ENCODE measurements at places on chromosomes 2 and 18.

GRCh38 chr2:223668302-223668998 lies 66.3 kb upstream of the SCG2 start:
- no peaks in the 10 kb centered on the region for H3K4me1 ChIP-seq
- H3K27me3 ChIP-seq: no peaks in the 10 kb centered on the region
- no peaks in the 10 kb centered on the region for H3K36me3 ChIP-seq
- H3K4me3 ChIP-seq: no peak overlapping the region
- H3K27ac ChIP-seq: no peak overlapping the region

GRCh38 chr2:197011021-197011417 lies 84.5 kb upstream of the PGAP1 start:
- no peaks in the 10 kb centered on the region for H3K27me3 ChIP-seq
- H3K4me3 ChIP-seq: no peak overlapping the region
- DNase-seq: no peak
- H3K27ac ChIP-seq: no peak overlapping the region

- H3K4me3 ChIP-seq: no peak overlapping the region
- DNase-seq: no peak
- H3K4me1 ChIP-seq: no peaks in the 10 kb centered on the region
- H3K27ac ChIP-seq: no peak overlapping the region
- H3K27me3 ChIP-seq: peaks cover 6% of the 10 kb centered on the region
Observed at GRCh38 chr2:88318956-88319330, 133.6 kb downstream of the FOXI3 start.

- no peaks in the 10 kb centered on the region for H3K36me3 ChIP-seq
- H3K4me3 ChIP-seq: no peak overlapping the region
- no peak overlapping the region for H3K27ac ChIP-seq
- DNase-seq: no peak
Observed at GRCh38 chr18:33901894-33902512, 322.7 kb downstream of the NOL4 start.

DNA sequence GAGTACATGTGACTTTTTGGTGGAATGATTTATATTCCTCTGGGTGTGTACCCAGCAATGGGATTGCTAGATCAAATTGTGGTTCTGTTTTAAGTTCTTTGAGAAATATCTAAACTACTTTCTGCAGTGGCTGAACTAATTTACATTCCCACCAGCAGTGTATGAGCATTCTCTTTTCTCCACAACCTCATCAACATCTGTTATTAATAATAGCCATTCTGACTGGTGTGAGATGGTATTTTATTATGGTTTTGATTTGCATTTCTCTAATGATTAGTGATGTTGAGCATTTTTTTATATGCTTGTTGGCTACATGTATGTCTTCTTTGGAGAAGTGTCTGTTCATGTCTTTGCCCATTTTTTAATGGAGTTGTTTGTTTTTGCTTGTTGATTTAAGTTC lies 267.4 kb upstream of the NT5C1B start:
- no peak overlapping the region for H3K27ac ChIP-seq
- no peaks in the 10 kb centered on the region for H3K4me1 ChIP-seq
- no peak overlapping the region for H3K4me3 ChIP-seq

DNA sequence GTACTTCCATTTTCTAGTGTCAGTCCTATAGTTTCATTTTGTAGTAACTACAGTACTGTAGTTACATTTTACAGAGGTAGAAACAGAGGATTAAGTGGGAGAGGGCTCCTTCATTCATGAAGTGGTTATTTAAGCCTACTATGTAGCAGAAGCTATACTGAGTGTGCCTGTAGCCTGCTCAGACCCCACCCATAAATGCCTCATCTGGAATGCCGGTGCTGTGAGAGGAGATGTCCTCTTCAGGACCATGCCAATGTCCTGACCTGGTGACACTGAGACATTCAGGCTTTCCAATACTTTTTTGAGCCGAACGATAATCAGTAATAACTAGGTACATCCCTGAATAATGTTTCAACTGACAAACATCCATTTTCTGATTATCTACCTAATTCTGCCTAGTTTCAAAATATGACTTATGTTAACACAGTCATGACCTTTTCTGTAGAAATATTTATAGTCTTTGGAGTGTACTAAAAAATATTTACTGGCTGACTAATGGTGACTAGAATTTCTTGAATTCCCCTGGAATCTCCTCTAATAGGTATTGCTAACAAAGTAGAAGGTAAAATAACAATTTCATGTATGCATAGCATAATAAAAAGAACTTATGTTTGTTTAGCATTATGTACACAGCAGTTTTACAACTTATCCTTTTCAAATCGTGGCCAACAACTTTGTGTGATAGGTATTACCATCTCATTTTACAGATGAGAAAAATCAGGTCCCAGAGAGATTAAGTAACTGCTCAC lies 10.2 kb upstream of the ARHGAP28 start:
- no peak overlapping the region for H3K4me3 ChIP-seq
- no peak for DNase-seq
- no peaks in the 10 kb centered on the region for H3K36me3 ChIP-seq
- H3K27ac ChIP-seq: no peak overlapping the region

- no peak for DNase-seq
- no peak overlapping the region for H3K4me3 ChIP-seq
- H3K4me1 ChIP-seq: no peaks in the 10 kb centered on the region
- no peak overlapping the region for H3K27ac ChIP-seq
- H3K36me3 ChIP-seq: no peaks in the 10 kb centered on the region
Observed at GRCh38 chr2:112187805-112188596, 49.8 kb downstream of the FBLN7 start.

DNA sequence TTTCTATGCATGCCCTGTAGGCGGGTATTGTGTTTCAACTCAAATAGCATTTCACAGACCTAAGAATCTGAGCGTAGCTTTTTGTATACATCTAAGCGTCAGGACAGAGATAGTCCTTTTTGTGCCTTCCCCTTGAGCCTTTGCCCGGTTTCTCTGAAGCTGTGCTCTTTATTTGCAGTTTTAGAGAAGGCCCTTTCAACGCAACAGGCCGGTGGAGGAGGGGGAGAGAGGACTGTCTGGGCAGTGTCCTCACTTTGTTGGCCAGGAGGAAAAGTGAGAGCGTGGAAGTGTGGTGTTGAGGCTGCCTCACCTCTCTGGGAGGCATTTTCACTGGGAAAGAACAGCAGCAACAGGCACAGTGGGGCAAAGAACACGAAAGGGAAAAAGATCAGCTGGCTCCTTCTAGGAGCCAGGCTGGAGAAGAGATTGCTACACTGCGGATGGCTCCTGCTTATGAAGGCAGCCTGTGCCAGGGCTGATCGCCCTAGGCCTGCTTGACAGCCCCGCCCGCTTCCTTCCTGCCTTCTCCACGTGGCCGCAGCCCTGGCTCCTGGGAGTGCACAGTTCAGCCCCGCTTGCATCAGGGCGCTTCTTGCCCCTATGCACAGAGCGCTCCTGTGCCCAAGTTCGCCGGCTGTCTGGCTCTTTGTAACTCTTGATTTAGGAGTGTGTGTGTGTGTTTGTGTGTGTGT lies 195.6 kb upstream of the POU3F3 start:
- H3K4me3 ChIP-seq: no peak overlapping the region
- H3K4me1 ChIP-seq: peaks cover 17% of the 10 kb centered on the region
- H3K27ac ChIP-seq: peak overlapping the region; percentile 41
- peak; percentile 24 for DNase-seq

- H3K27ac ChIP-seq: no peak overlapping the region
- no peak overlapping the region for H3K4me3 ChIP-seq
- DNase-seq: no peak
- H3K27me3 ChIP-seq: no peaks in the 10 kb centered on the region
- H3K36me3 ChIP-seq: no peaks in the 10 kb centered on the region
Observed at GRCh38 chr2:221817052-221817451, 244.9 kb upstream of the EPHA4 start.

DNA sequence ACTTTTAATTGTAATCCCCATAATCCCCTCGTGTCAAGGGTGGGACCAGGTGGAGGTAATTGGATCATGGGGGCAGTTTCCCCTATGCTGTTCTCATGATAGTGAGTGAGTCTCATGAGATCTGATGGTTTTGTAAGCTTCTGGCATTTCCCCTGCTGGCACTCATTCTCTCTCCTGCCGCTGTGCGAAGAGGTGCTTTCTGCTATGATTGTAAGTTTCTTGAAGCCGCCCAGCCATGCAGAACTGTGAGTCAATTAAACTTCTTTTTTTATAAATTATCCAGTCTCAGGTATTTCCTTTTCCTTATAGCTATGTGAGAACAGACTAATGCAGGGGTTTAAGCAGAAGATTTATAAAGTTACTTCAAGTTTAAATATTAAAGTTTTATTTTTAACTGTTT lies 655.2 kb downstream of the EPHA4 start:
- H3K4me3 ChIP-seq: no peak overlapping the region
- H3K27ac ChIP-seq: no peak overlapping the region
- H3K36me3 ChIP-seq: no peaks in the 10 kb centered on the region

GRCh38 chr18:76450452-76451395 lies 44.3 kb downstream of the ZNF516 start:
- no peaks in the 10 kb centered on the region for H3K27me3 ChIP-seq
- peak overlapping the region; percentile 83 for H3K27ac ChIP-seq
- H3K36me3 ChIP-seq: no peaks in the 10 kb centered on the region

GRCh38 chr2:178111743-178112142 lies 494 bp upstream of the RBM45 start:
- peak overlapping the region; percentile 84 for H3K27ac ChIP-seq
- peak overlapping the region; percentile 88 for H3K4me3 ChIP-seq
- no peak for DNase-seq
- H3K36me3 ChIP-seq: no peaks in the 10 kb centered on the region

GRCh38 chr2:21891191-21891590 lies 767.4 kb downstream of the TDRD15 start:
- no peaks in the 10 kb centered on the region for H3K4me1 ChIP-seq
- no peaks in the 10 kb centered on the region for H3K27me3 ChIP-seq
- no peaks in the 10 kb centered on the region for H3K36me3 ChIP-seq
- DNase-seq: no peak
- no peak overlapping the region for H3K4me3 ChIP-seq

GRCh38 chr2:112646102-112646719 lies 472 bp downstream of the SLC20A1 start:
- H3K36me3 ChIP-seq: no peaks in the 10 kb centered on the region
- no peak for DNase-seq
- H3K27ac ChIP-seq: peak overlapping the region; percentile 92
- peaks cover 81% of the 10 kb centered on the region for H3K4me1 ChIP-seq

- no peak overlapping the region for H3K27ac ChIP-seq
- H3K36me3 ChIP-seq: no peaks in the 10 kb centered on the region
- H3K4me1 ChIP-seq: no peaks in the 10 kb centered on the region
- no peaks in the 10 kb centered on the region for H3K27me3 ChIP-seq
Observed at GRCh38 chr18:55384551-55385275, 203.3 kb downstream of the TCF4 start.

GRCh38 chr2:15582710-15583357 lies 8.8 kb upstream of the DDX1 start:
- H3K4me1 ChIP-seq: no peaks in the 10 kb centered on the region
- no peak overlapping the region for H3K4me3 ChIP-seq
- H3K27me3 ChIP-seq: no peaks in the 10 kb centered on the region
- no peak for DNase-seq

GRCh38 chr2:226310146-226310545 lies 489.5 kb downstream of the IRS1 start:
- no peaks in the 10 kb centered on the region for H3K4me1 ChIP-seq
- DNase-seq: peak; percentile 47
- H3K27ac ChIP-seq: no peak overlapping the region

DNA sequence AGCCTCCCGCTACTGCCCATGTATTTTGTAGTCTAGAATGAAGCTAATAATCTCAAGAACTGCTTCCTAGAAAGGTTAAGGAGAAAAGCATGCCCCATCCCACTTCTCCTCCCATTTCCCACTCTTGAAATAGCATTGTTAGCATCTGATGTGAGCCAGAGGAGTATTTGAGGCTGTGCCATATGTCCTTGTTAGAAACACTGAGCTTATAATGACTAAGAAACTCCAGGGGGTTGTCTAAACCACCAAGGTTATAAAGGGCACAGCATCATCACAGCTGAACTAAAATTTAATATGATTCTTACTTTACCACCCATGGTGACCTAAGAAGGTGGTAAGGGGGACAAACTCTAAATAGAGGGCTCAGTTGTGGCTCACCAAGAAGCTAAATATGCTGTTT lies 16.6 kb downstream of the TSPYL6 start:
- no peak for DNase-seq
- no peaks in the 10 kb centered on the region for H3K4me1 ChIP-seq
- no peaks in the 10 kb centered on the region for H3K27me3 ChIP-seq
- no peaks in the 10 kb centered on the region for H3K36me3 ChIP-seq

GRCh38 chr2:12534646-12535263 lies 182.0 kb upstream of the TRIB2 start:
- no peak overlapping the region for H3K4me3 ChIP-seq
- H3K36me3 ChIP-seq: no peaks in the 10 kb centered on the region
- no peak for DNase-seq
- no peak overlapping the region for H3K27ac ChIP-seq

DNA sequence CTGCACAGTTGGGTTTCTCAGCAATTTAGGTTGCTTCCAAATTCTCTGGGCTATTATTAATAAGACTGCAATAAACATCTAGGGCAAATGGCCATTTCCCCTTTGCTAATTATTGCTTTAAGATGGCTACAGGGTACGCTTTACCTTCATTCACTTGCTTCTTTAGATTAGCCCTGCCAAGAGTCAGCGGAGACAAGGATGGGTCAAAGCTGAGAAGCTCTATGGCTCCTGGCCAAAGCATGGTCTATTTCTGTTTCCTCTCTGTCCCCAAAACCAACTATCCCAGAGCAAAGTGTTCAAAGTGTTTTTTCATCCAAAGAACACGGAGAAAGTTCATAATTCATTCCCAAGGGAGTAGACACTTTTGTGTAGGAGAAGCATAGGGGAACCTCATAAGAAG lies 75.2 kb upstream of the NFU1 start:
- H3K36me3 ChIP-seq: peaks cover 92% of the 10 kb centered on the region
- H3K27ac ChIP-seq: no peak overlapping the region
- peaks cover 13% of the 10 kb centered on the region for H3K4me1 ChIP-seq
- no peak for DNase-seq

DNA sequence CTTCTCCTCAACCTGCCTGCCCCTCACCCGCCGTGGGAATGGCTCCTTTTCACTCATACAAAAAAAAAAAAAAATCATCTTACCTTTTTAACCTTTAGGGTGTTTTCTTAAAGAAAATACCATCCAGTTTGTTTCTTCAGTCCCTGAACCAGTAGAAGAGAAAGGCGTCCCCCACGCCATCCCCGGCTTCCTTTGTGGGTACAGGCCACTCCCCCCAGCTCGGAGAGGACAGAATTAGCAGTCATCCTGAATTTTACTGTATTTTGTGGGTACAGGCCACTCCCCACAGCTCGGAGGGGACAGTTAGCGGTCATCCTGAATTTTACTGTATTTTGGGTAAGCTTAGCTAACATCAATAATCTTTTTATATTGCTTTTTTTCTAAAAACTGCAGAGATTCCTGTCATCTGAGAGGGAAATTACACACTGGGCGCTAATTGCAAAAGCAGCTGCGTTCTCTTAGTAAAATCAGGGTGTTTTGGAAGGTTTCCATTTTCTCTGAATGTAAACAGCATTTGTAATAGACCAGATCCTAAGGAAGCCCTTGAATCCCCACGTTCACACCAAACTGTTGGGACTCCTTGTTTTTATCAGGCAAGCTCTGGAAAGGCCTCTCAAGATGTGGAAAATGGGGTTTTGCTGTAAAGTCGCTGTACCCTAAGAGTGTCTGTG lies 72.5 kb downstream of the NFATC1 start:
- no peaks in the 10 kb centered on the region for H3K4me1 ChIP-seq
- H3K27me3 ChIP-seq: no peaks in the 10 kb centered on the region
- no peak overlapping the region for H3K27ac ChIP-seq
- DNase-seq: peak; percentile 77

GRCh38 chr2:28134262-28134812 lies 243.8 kb downstream of the BABAM2 start:
- H3K27ac ChIP-seq: no peak overlapping the region
- peaks cover 20% of the 10 kb centered on the region for H3K4me1 ChIP-seq
- no peaks in the 10 kb centered on the region for H3K27me3 ChIP-seq
- H3K36me3 ChIP-seq: peaks cover 3% of the 10 kb centered on the region
- DNase-seq: no peak
- no peak overlapping the region for H3K4me3 ChIP-seq
